Left renal cortex interstitium (tissue), 4 donors: ENCODE measurements at places on chromosomes 13 and 19.

- no peak for DNase-seq
Measured at GRCh38 chr13:76991432-76991795, 467 bp upstream of the CLN5 start.

GRCh38 chr13:112926003-112926402, 43.0 kb upstream of the MCF2L start:
- no peak for DNase-seq

DNA sequence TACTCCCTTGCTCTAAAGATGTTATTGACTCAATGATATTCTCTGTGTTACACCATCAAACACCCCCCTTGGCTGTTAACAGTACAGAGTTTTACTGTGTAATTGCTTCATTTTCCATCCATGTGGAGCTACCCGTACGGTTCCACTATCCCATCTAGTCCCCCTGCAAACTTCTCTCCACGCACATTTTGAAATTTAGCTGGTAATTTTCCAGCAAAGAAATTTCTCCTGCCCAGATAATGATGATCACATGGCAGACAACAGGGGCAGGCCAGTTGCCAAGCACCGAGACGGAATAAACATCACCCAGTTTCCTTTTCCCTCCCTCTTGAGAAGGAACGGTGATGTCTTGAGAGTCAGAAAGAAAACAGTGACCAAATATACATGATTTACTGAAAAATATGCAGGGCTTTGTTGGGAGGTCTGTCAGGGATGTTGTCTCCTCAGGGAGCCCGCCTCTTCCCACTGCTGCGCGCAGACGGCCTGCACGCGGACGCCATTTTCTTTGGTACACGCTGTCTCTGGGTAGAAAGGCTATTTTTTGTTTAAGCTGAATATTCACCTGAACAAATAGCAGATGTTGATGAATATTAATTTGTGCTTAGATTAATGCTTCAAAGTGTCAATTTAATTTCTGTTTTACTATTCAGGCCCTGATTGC, 109.9 kb downstream of the OLFM4 start:
- no peak for DNase-seq

- no peak for DNase-seq
Measured at GRCh38 chr19:11478167-11479089, 2.4 kb downstream of the ELAVL3 start.

DNA sequence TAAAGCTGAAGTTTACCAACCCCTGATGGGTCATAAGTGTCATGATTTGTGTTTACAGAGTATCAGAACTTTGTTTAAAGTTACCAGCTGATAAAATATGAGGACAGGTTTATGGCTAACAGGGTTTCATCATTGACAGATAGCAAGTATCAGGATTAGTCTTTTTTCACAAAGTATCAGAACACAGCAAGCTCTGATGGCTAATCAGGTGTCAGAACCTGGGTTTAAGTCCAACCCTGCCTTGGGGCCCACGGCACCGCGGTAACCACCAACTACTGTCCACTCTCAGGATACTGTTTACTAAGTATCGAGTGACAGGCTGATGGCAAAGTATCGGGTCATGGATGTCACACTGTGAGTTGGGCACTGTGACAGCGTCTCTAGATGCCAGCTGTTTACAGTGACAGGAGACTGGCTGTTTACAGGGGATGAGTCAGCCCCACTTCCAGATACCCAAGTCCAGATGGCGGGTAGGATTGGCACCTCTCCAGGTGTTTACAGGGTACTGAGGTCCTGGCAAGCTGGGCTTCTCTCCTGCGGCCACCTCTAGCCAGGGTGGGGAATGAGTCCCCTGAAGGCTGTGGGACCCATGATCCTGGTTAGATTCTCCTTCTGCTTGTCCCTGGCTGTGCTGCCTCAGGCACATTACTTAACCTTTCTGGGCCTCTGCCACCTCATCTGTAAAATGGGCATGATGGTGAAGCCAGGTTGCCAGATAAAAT, 21.8 kb downstream of the ARRDC2 start:
- no peak for DNase-seq

DNA sequence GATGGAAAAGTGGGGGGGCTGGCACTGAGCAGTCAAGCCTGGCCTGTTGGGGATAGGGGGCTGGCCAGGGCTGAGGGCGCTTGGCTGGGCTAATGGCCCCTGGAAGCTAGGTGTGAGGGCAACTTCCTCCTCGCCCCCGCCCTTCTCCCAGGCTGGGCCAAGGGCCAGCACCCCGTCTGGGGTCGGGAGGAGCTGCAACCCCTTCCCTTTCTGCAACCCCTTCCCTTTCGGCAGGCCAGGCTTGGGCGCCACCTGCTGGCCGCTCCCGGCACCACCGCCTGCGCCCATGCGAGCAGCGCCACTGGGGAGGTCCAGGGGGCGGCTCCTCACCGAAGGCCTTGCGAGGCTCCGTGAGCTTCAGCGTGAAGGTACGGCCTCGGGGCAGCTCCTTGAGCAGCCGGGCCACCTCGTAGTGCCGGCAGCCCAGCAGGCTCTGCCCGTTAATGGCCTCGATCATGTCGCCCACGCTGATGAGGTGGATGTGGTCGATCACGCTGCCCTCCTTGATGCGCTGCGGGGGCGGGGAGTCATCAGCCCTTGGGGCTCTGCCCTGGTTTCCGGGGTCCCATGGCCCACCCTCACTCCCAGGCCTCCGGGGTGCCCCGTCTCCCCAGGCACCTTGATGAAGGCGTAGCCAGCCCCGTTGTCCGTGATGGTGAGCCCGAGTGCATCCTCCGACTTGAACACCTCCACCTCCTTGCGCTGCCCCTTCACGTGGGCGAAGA, 5.0 kb upstream of the PTGER1 start:
- DNase-seq: no peak

DNA sequence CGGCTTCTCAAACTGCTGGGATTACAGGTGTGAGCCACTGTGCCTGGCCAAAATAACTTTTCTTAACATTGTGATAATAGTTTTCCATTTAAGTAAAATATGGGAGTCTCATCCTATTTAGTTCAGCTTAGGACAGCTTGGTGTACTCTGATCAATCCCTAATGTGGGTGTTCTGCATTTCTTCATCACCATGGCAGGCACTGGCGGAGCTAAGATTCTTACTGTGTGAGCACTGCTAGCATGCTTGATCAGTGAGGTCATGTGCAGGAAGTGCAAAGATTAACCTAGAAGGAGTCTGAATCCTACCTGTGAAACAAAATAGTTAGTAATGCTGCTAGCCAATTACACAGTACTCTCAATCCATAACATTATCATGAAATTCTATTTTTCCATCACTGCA, 1684.2 kb upstream of the SLC10A2 start:
- no peak for DNase-seq

DNA sequence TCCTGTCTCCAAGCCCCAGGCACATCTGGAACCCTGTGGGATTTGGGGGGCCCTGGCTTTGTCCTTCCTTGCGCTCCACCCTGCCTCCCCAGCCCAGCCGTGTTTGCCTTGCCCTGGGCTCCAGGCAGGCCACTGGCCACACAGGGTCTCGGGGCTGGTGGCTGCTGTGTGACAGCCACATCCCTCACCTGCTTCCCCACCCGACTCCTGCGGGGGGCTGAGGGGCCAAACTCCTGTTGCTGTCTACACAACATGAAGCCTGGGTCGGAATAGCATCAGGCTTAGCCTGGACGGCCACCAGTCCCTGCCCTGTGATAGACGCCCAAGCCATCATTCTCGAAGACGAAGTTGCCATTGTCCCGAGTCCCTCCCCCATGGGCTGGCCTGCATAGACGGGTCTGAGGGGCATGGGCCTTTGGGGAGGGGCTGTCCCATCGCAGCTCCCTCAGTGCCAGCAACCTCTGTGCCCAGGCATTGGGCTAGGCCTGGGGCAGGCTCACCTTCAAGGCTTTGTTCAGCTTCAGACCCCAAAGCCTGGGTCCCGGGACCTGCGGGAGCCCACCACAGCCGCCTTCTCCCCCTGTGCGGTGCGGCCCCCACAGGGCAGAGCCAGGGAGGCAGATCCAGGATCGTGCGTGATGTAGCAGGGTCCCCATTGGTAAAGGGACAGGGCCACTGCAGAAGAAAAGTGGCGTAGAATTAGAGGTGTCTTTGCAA, 15.5 kb upstream of the TEKTIP1 start:
- no peak for DNase-seq

- DNase-seq: no peak
Measured at GRCh38 chr13:52905701-52906100, 57.3 kb upstream of the PCDH8 start.

GRCh38 chr19:11578258-11579142, 1.1 kb upstream of the ACP5 start:
- no peak for DNase-seq

DNA sequence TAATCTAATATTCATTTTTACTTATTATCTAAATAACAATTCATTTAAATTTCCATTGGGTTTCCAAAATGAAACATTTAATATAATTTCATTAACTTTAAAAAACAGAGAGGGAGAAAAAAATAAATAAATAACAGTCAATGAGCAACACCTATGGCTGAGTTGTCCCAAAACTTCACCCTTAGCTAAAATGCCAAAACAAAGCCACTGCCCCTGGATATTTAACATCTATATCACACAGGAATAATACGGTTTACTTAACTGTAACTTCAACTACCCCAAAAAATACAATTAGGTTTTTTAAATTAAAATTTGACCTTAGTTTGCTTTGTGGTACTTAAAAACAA, 541 bp downstream of the ELF1 start:
- no peak for DNase-seq

- no peak for DNase-seq
Measured at GRCh38 chr13:73321043-73321442, 262.2 kb downstream of the KLF5 start.

DNA sequence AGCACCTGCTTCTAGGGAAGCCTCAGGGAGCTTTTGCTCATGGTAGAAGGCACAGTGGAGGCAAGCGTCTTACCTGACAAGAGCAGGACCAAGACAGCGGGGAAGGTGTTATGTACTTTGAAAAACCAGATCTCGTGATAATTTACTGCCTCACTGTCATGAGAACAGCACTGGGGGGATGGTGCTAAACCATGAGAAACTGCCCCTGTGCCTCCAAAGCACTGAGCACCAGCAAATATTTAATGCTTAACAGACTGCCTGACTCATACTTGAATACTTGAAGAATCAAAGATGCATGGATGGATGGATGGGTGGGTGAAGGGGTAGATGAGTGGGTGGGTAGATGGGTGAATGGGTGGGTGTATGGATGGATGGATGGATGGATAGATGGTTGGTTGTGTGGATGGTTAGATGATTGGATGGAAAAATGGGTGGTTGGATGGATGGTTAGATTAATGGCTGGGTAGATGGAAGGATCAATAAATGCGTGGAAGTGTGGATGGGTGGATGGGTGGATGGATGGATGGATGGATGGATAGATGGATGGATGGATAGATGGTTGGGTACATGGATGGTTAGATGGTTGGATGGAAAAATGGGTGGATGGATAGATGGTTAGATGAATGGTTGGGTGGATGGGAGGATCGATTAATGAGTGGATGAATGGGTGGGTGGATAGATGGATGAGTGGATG, 101.1 kb upstream of the IPO5 start:
- DNase-seq: no peak

- no peak for DNase-seq
Measured at GRCh38 chr13:20608438-20609020, 41.6 kb downstream of the IFT88 start.
